ENCODE measurements at places on chromosomes 12 and 14.

DNA sequence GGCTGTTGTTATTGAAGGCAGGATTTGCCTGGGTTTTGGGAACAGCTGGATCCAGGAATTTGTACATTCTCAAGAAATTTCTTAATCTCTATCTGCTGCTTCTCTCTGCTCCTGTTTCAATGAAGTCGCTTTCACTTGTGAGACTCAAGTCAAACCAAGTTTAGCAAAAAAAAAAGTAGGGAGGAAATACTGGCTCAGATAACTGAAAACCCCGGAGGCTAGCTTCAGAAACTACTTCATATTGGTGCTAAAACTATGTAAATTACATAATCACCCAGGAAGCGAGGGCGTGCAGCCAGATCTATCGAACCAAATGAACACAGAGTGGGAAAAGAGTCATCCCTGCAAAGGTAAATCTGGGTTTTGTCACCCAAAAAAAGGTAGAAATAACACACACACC, 68.3 kb upstream of the FICD start:
- no peaks in the 10 kb centered on the region for H3K4me1 ChIP-seq
- no peak overlapping the region for H3K27ac ChIP-seq
- no peaks in the 10 kb centered on the region for H3K27me3 ChIP-seq
- no peak overlapping the region for H3K4me3 ChIP-seq
- H3K36me3 ChIP-seq: no peaks in the 10 kb centered on the region
- no peak for DNase-seq

DNA sequence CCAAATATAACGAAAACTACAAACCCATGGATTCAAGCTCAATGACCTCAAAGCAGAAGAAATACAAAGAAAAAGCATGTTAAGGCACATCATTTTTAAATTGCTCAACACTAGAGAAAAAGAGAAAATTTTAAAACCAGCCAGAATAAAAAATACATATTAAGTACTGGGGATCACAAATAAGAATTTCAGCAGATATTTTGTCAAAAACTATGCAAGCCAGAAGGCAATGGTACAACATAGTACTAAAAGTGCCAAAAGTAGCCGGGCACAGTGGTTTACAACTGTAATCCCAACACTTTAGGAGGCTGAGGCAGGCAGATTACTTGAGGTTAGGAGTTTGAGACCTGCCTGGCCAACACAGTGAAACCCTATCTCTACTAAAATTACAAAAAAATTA, 10.2 kb downstream of the SGPP1 start:
- H3K4me3 ChIP-seq: no peak overlapping the region
- no peak for DNase-seq
- H3K27ac ChIP-seq: no peak overlapping the region
- H3K36me3 ChIP-seq: peaks cover 17% of the 10 kb centered on the region
- H3K27me3 ChIP-seq: no peaks in the 10 kb centered on the region

DNA sequence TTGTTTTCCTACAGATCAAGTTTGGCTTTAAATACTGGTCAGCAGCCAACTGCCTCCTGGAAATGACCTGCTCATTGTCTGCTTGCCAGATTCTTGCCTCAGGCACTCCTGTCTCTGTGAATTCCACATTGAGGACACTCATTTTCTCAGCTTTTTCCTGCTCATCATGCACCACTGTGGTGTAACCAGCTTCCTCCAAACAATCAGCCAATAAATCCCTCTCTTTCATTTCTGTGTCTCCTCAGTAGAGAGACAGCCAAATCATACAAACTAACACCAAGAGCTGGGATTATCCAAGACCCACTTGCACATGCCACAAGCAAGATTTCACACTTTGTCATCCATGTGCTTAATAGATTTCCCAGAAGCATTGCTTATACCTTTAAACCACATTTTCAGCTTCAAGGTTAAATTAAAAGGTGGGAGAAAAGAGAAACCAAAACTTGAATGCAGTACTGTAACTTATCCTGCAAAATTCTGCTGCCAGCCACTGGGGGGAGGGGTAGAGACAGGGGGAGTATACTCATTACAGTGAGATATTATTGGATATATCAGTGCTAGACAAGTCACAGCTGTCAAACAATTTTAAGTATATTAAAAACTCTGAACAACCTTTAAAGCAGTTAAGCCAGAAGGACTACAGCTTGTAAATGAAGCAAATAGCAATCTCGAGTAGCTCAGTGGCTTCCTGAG, 105.0 kb downstream of the PPP2R5E start:
- no peaks in the 10 kb centered on the region for H3K4me1 ChIP-seq
- no peaks in the 10 kb centered on the region for H3K36me3 ChIP-seq
- DNase-seq: peak; percentile 64
- peak overlapping the region; percentile 64 for H3K27ac ChIP-seq

- H3K4me1 ChIP-seq: peaks cover 66% of the 10 kb centered on the region
- H3K27me3 ChIP-seq: no peaks in the 10 kb centered on the region
- no peak overlapping the region for H3K27ac ChIP-seq
- no peak overlapping the region for H3K4me3 ChIP-seq
- no peaks in the 10 kb centered on the region for H3K36me3 ChIP-seq
Measured at GRCh38 chr12:116160231-116160630, 117.3 kb downstream of the MED13L start.

DNA sequence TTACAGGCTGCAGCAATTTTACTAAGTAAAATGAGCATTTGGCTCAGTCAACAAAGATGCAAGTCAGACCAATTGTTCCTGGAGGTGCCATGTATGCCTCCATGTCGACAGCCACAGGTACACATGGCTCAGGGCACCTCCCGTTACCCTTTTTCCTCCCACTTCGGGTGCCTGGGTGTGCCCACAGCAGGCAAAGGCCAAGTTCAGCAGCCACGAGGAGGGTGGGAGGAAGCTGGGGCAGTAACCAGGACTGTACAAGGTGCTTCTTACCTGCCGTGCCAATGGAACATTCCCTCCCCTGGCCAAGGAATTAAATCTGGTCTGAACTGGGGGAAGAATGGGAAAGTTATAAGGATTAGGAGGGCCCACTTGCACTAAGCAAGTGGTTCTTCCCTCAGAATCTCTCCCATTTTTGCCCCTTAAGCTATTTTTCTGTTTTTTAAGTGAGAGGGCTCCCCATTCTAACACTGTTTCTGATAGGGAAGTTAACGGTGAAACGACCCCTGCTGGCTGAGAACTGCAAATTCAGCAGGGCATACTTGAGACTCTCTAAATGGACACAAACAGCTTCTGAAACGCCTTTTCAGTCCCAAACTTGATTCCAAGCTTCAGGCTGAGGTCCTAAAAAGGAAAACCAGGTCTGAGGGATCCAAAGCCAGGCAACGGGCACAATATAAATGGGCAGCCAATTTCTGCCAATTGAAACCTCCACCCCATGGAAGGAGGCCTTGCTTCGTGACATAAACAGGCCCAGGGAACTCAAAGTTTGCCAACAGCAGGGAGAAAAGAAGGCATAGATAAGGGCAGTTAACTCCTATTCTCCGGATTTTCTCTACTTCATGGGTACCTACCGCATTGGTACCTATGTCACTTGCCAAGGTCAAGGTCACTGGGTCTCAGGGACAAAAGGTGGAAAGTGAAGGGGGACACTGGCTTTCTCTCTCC, 24.8 kb downstream of the CLECL1 start:
- no peak overlapping the region for H3K4me3 ChIP-seq
- no peaks in the 10 kb centered on the region for H3K4me1 ChIP-seq
- no peaks in the 10 kb centered on the region for H3K36me3 ChIP-seq
- no peaks in the 10 kb centered on the region for H3K27me3 ChIP-seq
- no peak overlapping the region for H3K27ac ChIP-seq

- peaks cover 27% of the 10 kb centered on the region for H3K4me1 ChIP-seq
- peaks cover 28% of the 10 kb centered on the region for H3K36me3 ChIP-seq
- no peaks in the 10 kb centered on the region for H3K27me3 ChIP-seq
- no peak overlapping the region for H3K4me3 ChIP-seq
Measured at GRCh38 chr12:6542209-6543009, 8.1 kb downstream of the GAPDH start.

DNA sequence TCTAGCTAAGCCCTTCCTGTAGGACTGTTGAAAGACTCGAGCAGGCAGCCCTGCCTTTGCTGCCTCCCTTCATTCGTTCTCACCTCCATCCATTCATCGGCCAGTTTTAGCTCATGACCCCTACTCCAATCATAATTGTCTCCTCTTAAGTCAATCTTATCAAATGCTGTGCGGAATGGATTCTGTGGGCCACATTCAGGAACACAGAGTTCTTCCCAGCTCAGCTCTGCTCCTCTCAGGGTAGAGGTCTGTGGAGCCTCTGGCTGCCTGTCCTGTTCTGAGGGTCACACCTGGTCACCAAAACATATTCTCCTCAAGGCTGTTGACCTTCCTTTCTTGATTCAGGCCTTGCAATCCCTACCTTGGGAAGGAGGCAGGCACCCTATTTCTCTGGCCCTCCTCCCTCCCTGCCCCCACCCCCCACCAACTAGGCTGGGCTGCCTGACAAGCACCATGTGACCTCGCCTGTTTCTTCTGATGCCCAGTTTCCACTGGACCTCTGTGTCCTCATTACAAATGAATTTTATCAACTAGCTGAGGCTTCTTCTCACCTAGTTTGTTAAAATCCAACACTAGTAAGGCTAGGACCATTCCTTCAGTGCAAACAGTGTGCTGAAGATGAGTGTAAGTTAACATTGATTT, 3.5 kb downstream of the SMCO2 start:
- no peak overlapping the region for H3K4me3 ChIP-seq
- H3K36me3 ChIP-seq: no peaks in the 10 kb centered on the region
- H3K27me3 ChIP-seq: no peaks in the 10 kb centered on the region
- DNase-seq: no peak
- H3K4me1 ChIP-seq: no peaks in the 10 kb centered on the region

GRCh38 chr12:41510470-41510869, 322.4 kb downstream of the PDZRN4 start:
- no peak overlapping the region for H3K4me3 ChIP-seq
- no peak overlapping the region for H3K27ac ChIP-seq
- no peak for DNase-seq
- no peaks in the 10 kb centered on the region for H3K4me1 ChIP-seq
- H3K36me3 ChIP-seq: peaks cover 18% of the 10 kb centered on the region

DNA sequence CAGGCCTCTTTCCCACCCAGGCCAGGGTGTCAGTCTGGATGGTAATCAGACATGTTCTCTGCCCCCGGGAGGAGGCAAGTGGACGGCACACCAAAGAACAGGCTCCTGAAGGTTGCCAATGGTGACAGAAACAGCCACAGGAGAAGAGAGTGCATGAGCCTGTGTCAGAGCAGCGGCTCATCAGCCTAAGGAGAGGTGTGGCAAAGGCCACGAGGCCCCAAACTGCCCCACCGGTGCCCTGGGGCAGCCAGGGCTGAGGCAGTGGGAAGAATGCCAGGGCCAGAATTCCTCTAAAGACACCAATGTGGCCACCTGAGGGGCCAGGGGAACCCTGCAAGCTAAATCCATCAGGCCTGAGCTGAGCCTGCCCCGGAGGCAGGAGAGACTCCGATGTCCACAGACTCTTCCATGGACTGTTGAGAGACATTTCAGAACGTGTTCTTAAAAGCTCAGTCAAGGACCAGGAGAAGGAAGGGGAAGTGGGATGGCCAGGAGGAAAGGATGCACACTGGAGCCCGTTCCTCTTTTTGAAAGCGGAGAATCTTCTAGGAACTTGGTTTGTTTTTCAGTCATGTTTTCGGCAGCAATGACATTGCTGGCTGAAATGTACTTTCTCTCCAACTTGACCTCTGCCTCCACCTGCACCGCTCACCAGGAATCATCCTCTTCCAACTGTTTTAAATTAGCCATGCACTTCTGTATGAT, 176.3 kb upstream of the FKBP4 start:
- peaks cover 75% of the 10 kb centered on the region for H3K36me3 ChIP-seq
- peaks cover 12% of the 10 kb centered on the region for H3K4me1 ChIP-seq
- no peaks in the 10 kb centered on the region for H3K27me3 ChIP-seq
- no peak overlapping the region for H3K4me3 ChIP-seq

- DNase-seq: no peak
- H3K27ac ChIP-seq: no peak overlapping the region
- H3K27me3 ChIP-seq: no peaks in the 10 kb centered on the region
- no peaks in the 10 kb centered on the region for H3K36me3 ChIP-seq
Measured at GRCh38 chr12:25771041-25771440, 187.4 kb upstream of the RASSF8 start.

DNA sequence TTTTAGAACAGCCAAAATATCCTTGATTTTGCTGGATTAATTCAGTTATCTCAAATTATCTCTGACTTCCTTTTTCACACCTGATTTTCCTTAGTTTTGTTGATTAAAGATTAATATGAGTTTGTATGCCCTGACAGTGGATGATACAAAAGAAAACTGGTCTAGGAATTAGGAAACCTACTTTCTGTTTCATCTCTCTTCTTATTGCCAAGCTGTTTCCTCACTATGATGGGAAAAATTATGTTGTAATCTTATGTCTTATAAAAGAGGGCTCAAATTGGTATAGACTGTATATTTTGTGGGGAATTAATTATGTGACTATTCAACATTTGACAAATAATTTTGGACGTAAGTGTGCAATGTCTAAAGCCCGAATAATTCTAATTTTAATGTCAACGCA, 271.6 kb downstream of the FBXL14 start:
- H3K36me3 ChIP-seq: no peaks in the 10 kb centered on the region
- no peak for DNase-seq
- H3K27ac ChIP-seq: no peak overlapping the region
- H3K27me3 ChIP-seq: no peaks in the 10 kb centered on the region
- no peak overlapping the region for H3K4me3 ChIP-seq
- H3K4me1 ChIP-seq: no peaks in the 10 kb centered on the region

- no peaks in the 10 kb centered on the region for H3K4me1 ChIP-seq
- DNase-seq: no peak
- H3K27me3 ChIP-seq: peaks cover 2% of the 10 kb centered on the region
- no peaks in the 10 kb centered on the region for H3K36me3 ChIP-seq
Measured at GRCh38 chr14:52307905-52308304, 6.2 kb upstream of the PTGER2 start.

GRCh38 chr14:52075371-52075770, 6.5 kb upstream of the NID2 start:
- H3K36me3 ChIP-seq: no peaks in the 10 kb centered on the region
- H3K4me3 ChIP-seq: no peak overlapping the region
- H3K27ac ChIP-seq: no peak overlapping the region
- DNase-seq: no peak
- H3K27me3 ChIP-seq: no peaks in the 10 kb centered on the region

Data from tibial artery (tissue), 4 donors.